Esophagus muscularis mucosa (tissue), 4 donors: ENCODE measurements at places on chromosomes 13 and 19.

GRCh38 chr13:45846681-45847080, 4.9 kb downstream of the SIAH3 start:
- DNase-seq: no peak
- H3K27ac ChIP-seq: no peak overlapping the region
- H3K36me3 ChIP-seq: no peaks in the 10 kb centered on the region
- no peak overlapping the region for H3K4me3 ChIP-seq
- peaks cover 16% of the 10 kb centered on the region for H3K27me3 ChIP-seq

GRCh38 chr13:46181840-46182490, at the start of gene LCP1:
LCP1 (minus strand) TSS chr13:46182177; CDS start chr13:46159662, 22,515 bp downstream.
- H3K27me3 ChIP-seq: no peaks in the 10 kb centered on the region
- H3K36me3 ChIP-seq: no peaks in the 10 kb centered on the region
- no peak within 1 kb of the TSS for H3K27ac ChIP-seq
- H3K4me3 ChIP-seq: peak within 1 kb of the TSS; percentile 31
- no peaks in the 10 kb centered on the region for H3K4me1 ChIP-seq

GRCh38 chr13:63161219-63161618, 1745.6 kb upstream of the PCDH20 start:
- H3K4me1 ChIP-seq: no peaks in the 10 kb centered on the region
- H3K36me3 ChIP-seq: no peaks in the 10 kb centered on the region
- H3K27me3 ChIP-seq: no peaks in the 10 kb centered on the region
- no peak for DNase-seq

DNA sequence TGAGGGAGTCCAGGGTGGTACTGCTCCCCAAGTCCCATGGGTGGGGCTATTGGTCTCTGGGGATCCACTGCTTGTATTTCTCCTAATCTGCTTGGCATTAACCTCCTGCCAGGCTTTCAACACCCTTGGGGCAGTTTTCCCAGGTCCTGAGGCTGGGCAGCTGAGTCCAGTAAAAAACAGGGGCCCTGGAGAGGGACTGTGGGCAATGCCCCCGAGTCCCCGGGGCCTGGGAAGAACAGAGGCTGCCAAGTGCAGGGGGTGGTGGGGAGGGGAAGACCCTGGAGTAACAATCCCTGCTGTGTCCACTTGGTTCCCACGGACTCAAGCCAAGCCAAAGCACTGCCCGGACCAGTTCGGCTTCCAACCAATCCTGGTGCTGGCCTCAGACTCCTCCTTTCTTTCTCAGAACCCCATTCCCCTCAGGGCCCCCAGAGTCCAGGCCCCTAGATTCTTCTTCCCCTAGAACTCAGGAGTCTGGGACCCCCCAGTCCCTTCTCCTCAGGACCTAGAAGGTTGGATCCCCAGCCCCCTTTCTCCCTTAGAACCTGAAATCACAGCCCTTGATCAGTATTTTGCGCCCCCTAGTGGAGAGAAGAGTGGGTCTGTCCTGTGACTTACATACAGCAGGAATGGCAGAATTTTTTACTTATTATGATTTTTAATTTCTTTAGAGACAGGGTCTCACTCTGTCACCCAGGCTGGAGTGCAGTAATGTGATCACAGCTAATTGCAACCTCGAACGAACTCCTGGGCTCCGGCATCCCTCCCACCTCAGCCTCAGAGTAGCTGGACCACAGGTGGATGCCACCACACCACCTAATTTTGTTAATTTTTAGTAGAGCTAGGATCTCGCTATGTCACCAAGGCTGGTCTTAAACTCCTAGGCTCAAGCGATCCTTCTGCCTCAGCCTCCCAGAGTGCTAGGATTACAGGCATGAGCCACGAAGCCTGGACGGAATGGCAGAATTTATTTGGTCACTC, 3.7 kb upstream of the CLPTM1 start:
- no peak overlapping the region for H3K4me3 ChIP-seq
- no peaks in the 10 kb centered on the region for H3K27me3 ChIP-seq
- peak overlapping the region; percentile 33 for H3K27ac ChIP-seq
- peaks cover 24% of the 10 kb centered on the region for H3K4me1 ChIP-seq

DNA sequence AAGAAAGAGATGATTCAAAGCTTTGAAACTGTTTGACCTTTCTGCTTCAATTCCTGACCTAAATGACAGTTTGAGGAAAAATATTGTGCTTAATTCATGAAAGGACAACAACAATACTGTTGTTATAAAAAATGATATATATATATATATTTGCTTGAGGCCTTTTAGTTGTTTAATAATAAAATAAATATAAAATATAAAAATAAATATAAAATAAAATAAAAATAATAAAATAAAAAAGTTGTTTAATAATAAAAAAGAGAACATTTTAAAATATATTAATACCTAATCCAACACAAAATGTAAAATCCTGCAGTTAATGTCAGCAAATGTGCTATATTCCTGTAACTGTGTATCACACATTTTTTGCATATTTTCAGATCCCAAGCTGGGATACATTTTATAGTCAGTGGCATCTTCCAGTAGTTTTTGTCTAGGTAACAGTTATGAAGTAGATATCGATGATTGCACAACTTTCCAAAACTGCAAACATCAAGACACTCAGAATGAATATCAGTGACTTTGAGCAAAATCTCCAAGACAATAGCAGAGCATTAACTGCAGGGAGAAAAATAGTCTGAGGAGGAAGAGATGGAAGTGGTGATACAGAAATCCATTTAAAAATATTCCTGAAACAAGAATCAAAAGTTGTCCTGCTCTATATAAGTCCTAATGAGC, 375.5 kb upstream of the KLHL1 start:
- H3K36me3 ChIP-seq: no peaks in the 10 kb centered on the region
- H3K27ac ChIP-seq: no peak overlapping the region
- H3K4me1 ChIP-seq: no peaks in the 10 kb centered on the region

- no peaks in the 10 kb centered on the region for H3K27me3 ChIP-seq
- H3K36me3 ChIP-seq: no peaks in the 10 kb centered on the region
- H3K27ac ChIP-seq: no peak overlapping the region
Observed at GRCh38 chr13:81757348-81757970, 1416.5 kb upstream of the SPRY2 start.

GRCh38 chr13:83825676-83826075, 56.6 kb downstream of the SLITRK1 start:
- no peaks in the 10 kb centered on the region for H3K36me3 ChIP-seq
- no peak for DNase-seq
- H3K27ac ChIP-seq: no peak overlapping the region
- H3K4me3 ChIP-seq: no peak overlapping the region

DNA sequence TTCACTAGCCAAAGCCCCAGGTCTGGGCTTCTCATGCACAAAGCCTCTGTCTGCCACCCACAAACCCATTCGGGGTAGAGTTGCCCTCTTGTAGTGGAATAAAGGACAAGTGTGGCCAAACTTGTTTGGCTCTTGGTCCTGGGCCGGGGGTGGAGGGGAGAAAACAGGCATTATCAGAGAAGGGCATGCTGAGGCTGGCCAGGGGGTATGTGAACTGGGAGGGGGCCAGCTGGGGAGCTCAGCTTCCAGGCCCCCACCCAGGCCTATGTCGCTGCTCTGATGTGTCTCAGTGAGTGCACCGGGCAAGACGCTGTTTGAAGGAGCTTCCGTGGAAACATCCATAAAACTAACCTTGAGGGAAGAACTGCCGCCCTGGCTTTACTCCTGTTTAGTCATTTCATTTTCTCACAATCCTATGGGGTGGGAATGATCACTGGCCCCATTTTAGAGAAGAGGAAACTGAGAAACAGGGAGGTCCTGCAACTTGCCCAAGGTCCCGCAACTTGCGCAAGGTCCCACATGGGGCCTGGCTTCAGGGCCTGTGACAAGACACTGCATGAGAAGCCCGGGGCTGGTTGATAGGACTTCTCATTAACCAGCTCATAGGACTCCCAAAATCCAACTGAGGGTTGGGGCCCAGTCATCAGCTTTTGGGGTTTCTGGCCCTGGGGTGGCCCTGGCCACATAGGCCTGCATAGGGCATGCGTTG, 30.8 kb downstream of the CCNE1 start:
- H3K27ac ChIP-seq: no peak overlapping the region
- peak; percentile 78 for DNase-seq
- peak overlapping the region; percentile 65 for H3K4me3 ChIP-seq
- peaks cover 20% of the 10 kb centered on the region for H3K4me1 ChIP-seq
- H3K36me3 ChIP-seq: no peaks in the 10 kb centered on the region

DNA sequence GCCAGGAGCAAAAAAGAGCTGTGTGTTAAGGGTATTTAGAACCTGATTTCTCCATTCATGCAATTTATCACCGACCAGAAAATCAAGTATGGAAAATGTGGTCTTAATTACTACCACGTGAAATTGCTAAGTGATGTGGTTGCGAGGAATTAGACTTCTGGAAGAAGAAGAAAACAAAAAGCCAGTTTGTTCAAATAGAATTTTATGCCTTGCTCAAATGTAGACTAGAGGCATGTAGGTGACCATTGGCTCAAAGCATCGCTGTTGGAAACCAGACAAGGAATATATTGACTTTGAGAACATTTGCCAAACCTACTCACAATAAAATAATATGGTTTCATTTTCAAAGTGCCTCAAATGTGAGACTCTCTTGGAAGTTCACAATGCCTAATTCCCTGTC, 57.3 kb upstream of the LRCH1 start:
- no peak overlapping the region for H3K27ac ChIP-seq
- no peaks in the 10 kb centered on the region for H3K4me1 ChIP-seq
- H3K36me3 ChIP-seq: no peaks in the 10 kb centered on the region
- no peaks in the 10 kb centered on the region for H3K27me3 ChIP-seq
- no peak overlapping the region for H3K4me3 ChIP-seq

DNA sequence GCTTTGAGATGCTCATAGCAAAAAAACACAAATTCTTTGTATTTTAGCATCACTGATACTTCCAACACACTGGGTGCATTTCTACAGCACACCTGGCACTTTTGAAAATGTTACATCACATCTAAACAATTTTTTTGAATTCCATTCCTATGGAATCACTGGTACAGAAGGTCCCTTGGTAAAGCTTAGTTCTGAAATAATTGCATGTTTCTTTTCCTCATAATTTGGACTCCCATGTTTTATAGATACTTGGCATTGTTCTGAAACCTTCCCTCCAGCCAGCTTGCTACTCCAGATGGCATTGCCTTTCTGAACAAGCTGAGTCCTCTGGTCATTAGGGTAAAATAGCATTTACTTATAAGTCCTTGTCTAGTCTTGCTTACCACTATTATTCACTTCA, 481.3 kb upstream of the GPC6 start:
- H3K4me1 ChIP-seq: no peaks in the 10 kb centered on the region
- no peak overlapping the region for H3K27ac ChIP-seq
- no peaks in the 10 kb centered on the region for H3K27me3 ChIP-seq
- no peak for DNase-seq
- H3K36me3 ChIP-seq: no peaks in the 10 kb centered on the region
- H3K4me3 ChIP-seq: no peak overlapping the region

DNA sequence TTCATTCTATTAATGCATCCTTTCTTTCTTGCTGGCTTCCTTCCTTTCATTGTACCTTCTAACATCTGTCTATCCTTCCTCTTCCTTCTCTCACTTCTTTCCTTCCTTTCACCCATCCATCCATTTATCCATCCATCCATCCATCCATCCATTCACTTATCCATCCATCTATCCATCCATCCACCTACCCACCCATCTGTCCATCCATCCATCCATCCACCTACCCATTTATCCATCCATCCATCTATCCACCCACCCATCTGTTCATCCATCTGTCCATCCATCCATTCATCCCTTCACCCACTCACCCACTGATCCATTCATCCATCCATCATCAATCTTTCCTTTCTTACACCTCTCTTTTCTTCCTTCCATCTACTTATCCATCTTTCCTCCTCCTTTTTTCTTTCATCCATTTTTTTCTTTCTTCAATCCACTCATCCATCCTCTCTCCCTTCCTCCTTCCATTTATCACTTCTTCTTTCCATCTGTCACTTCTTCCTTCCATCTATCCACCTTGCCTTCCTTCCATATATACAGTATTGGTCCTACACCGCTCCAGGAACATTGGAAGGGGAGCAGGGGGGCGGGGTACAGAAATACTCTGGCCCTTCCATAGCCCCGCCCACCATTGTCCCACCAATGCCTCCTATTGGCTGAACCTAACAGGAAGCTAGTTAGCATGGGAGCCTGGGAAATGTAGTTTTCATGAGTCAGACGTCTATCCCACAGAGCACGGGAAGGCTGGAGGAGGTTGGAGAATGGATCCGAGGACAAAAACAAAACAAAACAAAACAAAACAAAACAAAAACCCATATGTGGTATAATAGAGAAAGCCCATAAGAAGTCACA, 45.9 kb downstream of the MBD3L1 start:
- no peak overlapping the region for H3K4me3 ChIP-seq
- no peaks in the 10 kb centered on the region for H3K36me3 ChIP-seq
- H3K27me3 ChIP-seq: peaks cover 38% of the 10 kb centered on the region
- no peak for DNase-seq
- H3K27ac ChIP-seq: no peak overlapping the region

DNA sequence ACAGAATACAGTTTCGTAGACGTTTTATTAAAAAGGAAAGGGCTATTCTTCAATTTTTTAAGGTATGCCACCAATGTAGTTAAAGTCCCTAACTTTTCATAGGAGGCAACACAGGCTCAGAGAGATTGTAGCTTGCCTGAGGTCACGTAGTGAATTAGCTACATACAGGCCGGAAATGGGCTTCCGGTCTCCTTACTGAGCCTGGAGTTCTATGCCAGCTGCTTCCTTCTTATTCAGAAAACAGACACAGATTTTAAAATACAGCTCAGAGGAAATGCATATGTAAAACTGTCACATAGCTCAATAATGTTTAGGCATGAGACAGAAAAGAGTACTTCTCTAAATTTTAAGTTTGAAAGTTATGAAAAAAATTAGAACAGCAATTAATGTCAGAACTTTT, 85.4 kb upstream of the TUBA3C start:
- no peak overlapping the region for H3K4me3 ChIP-seq
- no peaks in the 10 kb centered on the region for H3K4me1 ChIP-seq
- H3K27me3 ChIP-seq: peaks cover 4% of the 10 kb centered on the region
- no peak overlapping the region for H3K27ac ChIP-seq
- DNase-seq: no peak

DNA sequence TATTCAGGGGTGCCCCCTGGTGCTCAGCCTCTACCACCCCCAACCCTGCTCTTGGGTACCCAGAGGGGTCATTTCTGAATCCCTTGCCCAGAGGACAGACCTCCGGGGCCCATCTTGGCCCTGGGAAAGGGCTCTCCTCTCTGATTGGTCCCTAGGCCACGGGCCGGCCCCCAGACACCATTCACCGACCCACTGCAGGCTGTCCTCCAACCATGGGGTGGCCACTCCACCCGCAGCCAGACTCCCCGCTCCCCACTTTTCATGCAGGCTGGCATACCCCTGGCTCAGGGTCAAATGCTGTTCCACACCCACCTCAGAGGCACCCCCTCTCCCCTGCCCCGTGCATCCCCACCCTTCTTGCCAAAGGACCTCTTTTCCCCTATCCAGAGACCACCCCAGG, 14.8 kb downstream of the SMIM24 start:
- H3K4me3 ChIP-seq: no peak overlapping the region
- H3K36me3 ChIP-seq: peaks cover 44% of the 10 kb centered on the region
- H3K27ac ChIP-seq: peak overlapping the region; percentile 89
- peaks cover 91% of the 10 kb centered on the region for H3K4me1 ChIP-seq
- DNase-seq: no peak

- no peak for DNase-seq
- no peak overlapping the region for H3K4me3 ChIP-seq
- H3K27ac ChIP-seq: peak overlapping the region; percentile 96
- H3K4me1 ChIP-seq: peaks cover 9% of the 10 kb centered on the region
Observed at GRCh38 chr13:29591310-29591709, 4.2 kb downstream of the SLC7A1 start.
